ENCODE measurements at places on chromosomes 5 and 9. TPM values are rescaled to one million over a fixed set of nuclear protein-coding genes. Genes with fewer than 3 reads are reported as not detected.

ORM1 gene
- total RNA-seq, result 10.6 TPM

SLC6A18 gene
- total RNA-seq, result not detected

NR5A1 gene
- not detected for total RNA-seq

INVS gene
- 14.7 TPM for total RNA-seq

NPDC1 gene
- 26.7 TPM for total RNA-seq

PCDHA1 gene
- not detected for total RNA-seq

PHAX gene
- total RNA-seq, result 36.6 TPM

RNF183 gene
- 3.1 TPM for total RNA-seq

SVEP1 gene
- total RNA-seq, result 25.4 TPM

OR1K1 gene
- not detected for total RNA-seq

HSPB3 gene
- total RNA-seq, result 3.3 TPM

LCN12 gene
- 1.2 TPM for total RNA-seq

OTP gene
- not detected for total RNA-seq

PCDHAC1 gene
- 3.9 TPM for total RNA-seq

KCNV2 gene
- total RNA-seq, result not detected

ANKRD18A gene
- 1.5 TPM for total RNA-seq

FAM120A gene
- total RNA-seq, result 108 TPM

PLCXD3 gene
- total RNA-seq, result 1.9 TPM

PCAT7 gene
- total RNA-seq, result not detected

PCDHA3 gene
- total RNA-seq, result 1.1 TPM

PIP5K1B gene
- 50.3 TPM for total RNA-seq

CLPTM1L gene
- total RNA-seq, result 248 TPM

TSLP gene
- total RNA-seq, result 0.46 TPM

AGPAT2 gene
- 136 TPM for total RNA-seq

PRUNE2 gene
- 20.4 TPM for total RNA-seq

PCDHB2 gene
- total RNA-seq, result 4.0 TPM

CEP120 gene
- 13.2 TPM for total RNA-seq

FGF18 gene
- total RNA-seq, result 0.79 TPM

FLT4 gene
- 12.3 TPM for total RNA-seq

ROR2 gene
- total RNA-seq, result 5.2 TPM

TAS2R1 gene
- total RNA-seq, result not detected

FOXD4L5 gene
- total RNA-seq, result 0.15 TPM

GCNT4 gene
- 0.33 TPM for total RNA-seq

CCL27 gene
- total RNA-seq, result not detected

PDLIM7 gene
- total RNA-seq, result 88.0 TPM

C9 gene
- total RNA-seq, result not detected

IFNB1 gene
- not detected for total RNA-seq

ELAVL2 gene
- total RNA-seq, result 0.27 TPM

CRHBP gene
- not detected for total RNA-seq

DENND1A gene
- 12.5 TPM for total RNA-seq

CDH9 gene
- not detected for total RNA-seq

EQTN gene
- total RNA-seq, result 0.34 TPM

RNF180 gene
- total RNA-seq, result 8.4 TPM

MARVELD2 gene
- total RNA-seq, result 37.2 TPM

SHOC1 gene
- total RNA-seq, result 3.1 TPM

SCGB3A2 gene
- 392 TPM for total RNA-seq

PCDHGA2 gene
- 1.8 TPM for total RNA-seq

FAT2 gene
- 2.3 TPM for total RNA-seq

SLC36A3 gene
- total RNA-seq, result not detected

CNTFR gene
- 1.1 TPM for total RNA-seq

ZMYND19 gene
- total RNA-seq, result 10.2 TPM

Measured in upper lobe of left lung (tissue), 6 donors.